HT1080 (cell line): ENCODE measurements at places on chromosomes 7 and 10. TPM values are rescaled to one million over a fixed set of nuclear protein-coding genes. Genes with fewer than 3 reads are reported as not detected.

DNA sequence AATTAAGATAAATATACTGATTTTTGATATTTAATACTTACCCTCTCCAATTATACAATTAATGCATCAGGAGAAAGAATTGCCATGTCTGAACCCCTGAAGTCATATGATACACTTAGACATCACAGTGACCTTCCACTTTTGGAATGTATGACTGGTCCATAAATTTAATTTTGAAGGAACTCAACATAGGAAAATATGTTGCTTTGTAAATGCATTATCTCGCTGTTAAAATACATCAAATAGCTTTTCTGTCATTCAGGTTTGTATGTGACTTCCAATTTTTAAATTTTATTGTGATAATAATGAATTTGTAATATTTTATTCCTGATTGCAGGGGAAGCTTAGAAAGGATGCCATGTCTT lies 631.9 kb upstream of the ANKRD30A start:
- peak; percentile 57 for DNase-seq

DNA sequence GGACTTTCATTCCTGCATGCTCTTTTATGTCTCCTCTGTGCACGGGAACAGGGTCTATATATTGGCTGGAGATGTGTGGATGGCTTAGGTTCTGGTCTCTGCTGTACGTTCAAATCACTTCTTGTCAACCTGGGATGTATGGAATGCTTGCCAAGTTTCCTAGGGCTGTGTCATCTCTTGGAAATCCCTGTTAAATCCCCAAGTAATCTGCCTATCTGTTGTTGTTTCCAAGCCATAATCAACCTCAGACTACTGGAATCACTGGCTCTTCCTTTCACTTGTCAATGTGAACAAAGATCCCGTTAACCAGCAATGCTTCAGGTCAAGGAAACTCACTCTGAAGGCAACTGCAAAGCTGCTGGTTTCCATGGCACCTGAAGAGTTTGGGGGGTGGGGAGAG lies 93.3 kb upstream of the FAM171A1 start:
- no peak for DNase-seq

DNA sequence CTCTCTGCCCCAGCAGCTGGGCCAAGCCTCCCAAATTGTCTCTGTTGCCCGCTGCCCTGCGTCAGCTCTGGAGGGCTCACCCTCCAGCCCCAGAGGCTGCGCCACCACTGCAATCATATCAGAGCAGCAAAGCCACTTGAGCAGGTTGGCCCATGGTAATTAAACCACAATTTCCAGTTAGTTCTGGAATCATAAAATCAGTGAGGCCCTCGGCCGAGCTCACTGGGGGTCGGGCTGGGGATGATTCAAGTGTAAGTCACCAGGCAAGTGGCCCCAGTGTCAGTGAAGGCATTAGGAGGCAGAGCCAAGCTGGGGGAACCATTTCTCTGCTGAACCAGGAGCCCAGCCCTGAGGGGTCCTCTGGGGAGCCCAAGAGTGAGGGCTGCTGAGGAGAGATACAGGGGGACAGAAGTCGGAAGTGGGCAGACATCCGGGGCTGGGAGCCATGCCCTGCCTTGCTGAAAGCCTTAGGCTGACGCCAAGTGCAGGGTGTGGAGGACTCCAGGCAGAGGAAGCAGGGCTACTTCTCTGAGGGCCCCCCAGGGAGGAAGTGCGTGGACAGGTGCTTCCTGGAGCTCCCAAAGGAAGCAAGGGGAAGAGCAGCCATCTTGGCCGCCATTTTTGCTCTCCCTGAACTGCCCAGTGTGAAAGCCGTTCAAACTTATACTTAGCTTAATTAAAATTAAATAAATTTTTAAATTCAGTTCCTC lies 29.5 kb upstream of the SLC29A3 start:
- peak; percentile 17 for DNase-seq

GRCh38 chr7:121298831-121299239 lies 30.0 kb upstream of the WNT16 start:
- DNase-seq, result no peak

DNA sequence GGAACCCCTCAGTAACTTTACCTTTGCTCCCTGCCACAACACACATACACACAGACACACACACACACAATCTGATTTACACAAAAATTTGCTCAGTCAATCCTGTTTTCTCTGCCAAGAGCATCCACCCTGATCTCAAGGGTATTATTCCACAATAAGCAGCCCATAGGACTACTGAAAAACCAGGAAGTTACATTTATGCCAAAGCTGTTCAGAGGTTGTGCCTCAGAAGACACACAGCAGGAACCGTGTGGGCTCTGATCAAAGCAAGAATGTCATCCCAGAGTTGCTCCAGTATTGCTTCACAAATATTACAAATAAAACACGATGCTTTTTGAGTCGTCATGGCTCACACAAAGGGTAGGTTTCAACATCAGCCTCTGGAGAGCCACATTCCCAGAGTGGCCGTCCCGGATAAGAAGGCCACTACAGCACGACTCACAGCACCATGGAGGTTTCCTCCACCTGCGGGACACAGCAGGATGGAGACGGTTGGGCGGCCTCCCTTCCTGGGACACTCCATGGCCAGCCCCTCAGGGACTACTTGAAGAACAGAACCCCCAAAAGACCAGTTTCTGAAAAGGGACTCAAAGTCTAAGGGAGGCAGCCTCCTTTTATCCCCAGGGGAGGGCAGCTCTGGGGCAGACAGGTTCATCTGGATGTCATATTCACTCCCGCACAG lies 1.6 kb downstream of the AIFM2 start:
- DNase-seq, result peak; percentile 22

DNA sequence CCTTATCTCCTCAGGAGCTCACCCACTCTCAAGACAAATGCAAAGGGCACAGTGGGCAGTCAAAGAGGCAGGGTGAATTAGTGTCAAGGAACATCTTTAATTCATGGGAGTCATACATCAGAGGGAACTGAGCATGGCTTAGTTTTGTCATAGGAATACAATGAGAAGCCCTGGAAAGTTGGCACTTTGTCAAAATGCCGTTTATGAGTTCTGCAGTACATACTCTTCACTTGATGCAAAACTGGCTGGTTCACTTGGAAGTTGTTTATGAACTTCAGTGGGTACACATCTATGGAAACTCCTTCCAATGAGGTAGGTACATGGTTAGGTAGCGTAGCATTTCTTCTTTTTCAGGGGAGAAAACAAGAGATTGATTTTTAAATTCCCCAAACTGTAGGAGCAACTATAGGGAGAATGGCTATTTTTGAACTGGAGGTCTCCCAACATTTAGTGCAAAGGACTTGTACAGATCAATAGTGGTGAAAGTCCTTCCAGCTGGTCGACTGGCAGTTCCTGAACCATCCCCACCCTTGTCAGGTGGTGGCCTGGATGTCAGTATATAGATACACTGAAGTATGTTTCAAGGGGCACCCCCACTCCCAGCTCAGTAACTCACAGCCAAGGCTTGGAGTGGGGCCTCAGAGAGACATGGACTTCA lies 580.5 kb downstream of the REEP3 start:
- DNase-seq, result no peak

DNA sequence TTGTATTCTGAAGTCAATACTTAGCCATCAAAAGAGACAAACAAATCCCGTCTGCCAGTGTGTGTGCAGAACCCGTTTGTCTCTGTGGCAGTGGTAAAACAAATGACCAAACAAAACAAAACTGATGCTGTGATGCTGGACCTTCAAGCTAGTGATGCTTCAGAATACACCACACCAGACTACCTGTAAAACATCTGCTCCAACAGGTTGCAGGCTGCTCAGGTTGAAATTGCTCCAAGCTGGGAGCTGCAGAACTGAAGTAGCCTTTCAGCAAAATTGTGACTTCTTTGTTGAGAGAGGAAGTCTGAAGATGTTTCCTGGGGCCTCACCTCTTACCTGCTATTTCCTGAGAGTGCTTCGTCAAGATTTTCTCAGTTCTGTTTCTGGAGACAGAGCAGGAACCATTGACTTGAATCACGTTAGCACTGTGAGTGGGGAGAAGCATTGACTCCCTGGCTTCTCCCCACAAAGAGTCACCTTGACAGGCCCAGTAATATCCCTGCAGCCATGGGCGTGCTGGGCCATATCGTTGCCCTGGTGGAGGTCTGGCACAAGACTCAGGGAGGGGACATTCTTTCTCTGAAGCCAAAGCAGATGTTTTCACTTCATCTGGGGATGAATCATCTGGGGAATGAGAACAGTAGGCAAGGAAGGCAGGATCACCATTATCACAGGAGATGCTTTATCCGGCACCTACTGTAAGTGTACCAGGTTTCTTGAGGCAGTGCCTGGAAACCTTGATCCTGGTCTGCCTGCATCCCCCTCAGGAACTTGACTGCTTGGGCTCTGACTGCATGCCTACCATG lies 80.2 kb downstream of the RBM20 start:
- no peak for DNase-seq

- DNase-seq, result no peak
These were observed 93.7 kb upstream of the PDE1C start for GRCh38 chr7:32163896-32164295.

DNA sequence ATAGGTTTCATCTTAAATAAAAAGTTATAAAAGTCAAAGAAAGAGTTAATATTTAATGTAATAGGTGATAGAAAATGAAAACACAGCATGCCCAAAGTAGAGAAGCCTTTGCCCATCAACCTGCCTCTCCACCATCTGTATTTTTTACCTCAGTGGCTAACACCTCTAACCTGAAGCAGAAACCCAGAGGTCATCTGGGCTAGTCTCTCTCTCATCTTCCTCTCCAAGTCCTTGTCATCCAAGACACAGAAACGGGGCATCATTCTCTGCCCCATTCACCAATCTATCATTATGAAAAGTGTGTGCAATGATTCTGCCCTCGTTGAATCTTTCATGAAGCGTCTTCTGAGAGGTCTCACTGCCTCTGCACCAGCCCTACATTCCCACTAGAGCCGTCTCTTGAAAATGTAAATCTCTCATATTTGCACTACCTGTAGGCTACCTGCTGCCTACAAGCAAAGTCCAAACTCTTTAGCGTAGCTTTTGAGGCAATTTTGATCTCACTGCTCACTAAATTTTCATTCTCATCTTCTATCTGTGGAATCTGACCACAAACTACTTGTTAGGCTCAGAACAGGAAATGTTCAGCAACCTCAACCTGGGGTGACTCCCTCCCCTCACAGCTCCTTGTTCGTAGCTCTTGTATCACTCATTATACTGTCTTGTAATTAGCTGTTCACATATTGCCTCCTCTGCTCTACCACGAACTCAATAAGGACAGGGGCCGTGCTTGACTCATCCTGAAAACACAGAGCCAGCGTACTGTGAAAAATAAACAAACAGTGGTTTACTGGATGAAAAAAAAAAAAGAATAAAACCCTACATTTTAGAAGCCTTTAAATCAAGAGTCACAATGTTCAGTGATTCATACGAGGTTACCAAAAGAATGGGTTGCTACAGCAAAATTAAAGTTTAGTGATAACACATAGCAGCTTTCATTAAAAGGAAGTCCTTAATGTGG lies 83.1 kb downstream of the CTNNA3 start:
- peak; percentile 79 for DNase-seq

DNA sequence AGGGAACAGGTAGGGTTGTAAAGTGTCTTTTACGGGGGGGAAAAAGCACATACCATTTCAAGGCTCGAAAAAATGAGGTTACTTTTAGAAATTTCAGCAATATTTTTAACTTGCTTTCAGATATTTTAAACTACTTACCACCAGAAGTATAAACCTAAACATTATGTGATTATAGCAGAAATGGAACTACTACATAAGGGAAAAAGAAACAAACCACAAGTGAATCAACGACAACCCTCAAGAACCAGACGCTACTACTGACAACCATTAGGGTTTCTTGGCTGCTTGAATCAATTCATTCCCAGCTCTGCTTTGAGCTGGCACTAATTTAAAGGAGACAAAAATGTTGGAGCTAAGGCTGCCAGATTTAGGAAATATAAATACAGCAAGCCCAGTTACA lies 80.1 kb downstream of the ZFAND4 start:
- DNase-seq, result no peak

DNA sequence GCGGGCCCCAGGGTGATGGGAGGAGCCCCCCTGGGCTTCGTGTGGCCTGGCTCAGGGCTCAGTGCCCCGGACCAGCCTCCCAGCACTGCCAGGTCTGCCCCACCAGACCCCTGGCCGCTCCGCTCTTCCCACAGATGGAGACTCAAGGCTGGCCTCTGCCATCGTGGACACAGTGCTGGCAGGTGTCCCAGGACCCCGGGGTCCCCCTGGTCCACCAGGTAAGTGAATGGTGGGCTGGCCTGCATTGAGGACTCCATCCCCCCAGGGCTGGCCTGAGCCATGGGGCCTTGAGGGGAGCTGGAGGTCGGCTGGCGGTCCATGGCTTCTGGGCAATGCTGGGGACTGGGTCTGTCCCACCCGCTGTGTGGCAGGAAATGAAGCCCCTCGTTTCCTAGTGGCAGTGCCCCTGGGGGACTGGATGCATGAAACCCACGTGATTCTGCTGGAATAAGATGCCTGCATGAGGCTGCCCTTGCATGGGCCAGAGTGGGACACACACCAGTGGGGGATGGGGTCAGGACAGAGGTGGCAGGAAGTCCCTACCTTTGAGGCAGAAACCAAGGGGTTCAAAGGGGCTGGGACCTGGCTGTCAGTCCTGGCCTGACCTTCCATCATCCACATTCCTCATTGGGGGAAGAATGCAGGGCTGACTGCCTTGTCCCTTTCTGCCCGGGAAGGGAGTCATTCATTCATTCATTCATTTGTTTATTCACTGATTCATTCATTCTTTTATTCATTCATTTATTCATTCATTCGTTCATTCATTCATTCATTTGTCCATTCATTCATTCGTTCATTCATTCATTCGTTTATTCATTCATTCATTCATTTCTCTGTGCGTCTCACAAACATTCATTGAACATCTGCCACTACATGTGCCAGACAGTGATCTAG lies 81.8 kb downstream of the MYL10 start:
- DNase-seq, result no peak

DNA sequence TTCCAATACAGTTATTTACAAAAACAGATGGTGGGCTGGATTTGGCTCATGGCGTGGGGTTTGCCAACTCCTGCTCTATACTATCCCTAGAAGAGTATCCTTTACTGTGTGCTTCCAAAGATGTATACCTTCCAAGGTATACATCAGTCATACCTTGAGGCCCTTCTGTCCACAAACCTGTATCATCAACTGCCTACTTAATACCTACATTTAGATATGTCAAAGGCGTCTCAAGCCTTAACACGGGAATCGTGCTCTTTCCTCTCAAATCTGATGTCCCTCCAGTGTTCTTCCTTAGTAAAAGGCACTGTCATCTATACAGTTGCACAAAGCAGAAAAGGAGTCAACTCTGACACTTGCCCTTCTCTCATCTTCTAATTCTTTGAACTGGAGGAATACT lies 36.9 kb downstream of the NAMPT start:
- DNase-seq, result no peak

The AIFM2 gene
- 4.4 and 10.0 TPM in 2 replicates for total RNA-seq

The ZMIZ2 gene
- 11.9 and 17.8 TPM in 2 replicates for total RNA-seq

The ADARB2 gene
- 0.03 TPM in 1 of 2 replicates, not detected in the other for total RNA-seq

The CLDN3 gene
- not detected in 2 replicates for total RNA-seq

The SLC13A1 gene
- total RNA-seq, result not detected in 2 replicates

The TM9SF3 gene
- 50.4 and 63.1 TPM in 2 replicates for total RNA-seq
